ENCODE measurements at places on chromosomes 6 and 20.
A peak's percentile ranks its signal among the peaks of the same experiment; 100 is the strongest.

- no peak for DNase-seq
Measured at GRCh38 chr6:162940426-162940825, 212.7 kb downstream of the PACRG start.

- peak; percentile 58 for DNase-seq
Measured at GRCh38 chr6:31541059-31541657, 645 bp downstream of the DDX39B start.

DNA sequence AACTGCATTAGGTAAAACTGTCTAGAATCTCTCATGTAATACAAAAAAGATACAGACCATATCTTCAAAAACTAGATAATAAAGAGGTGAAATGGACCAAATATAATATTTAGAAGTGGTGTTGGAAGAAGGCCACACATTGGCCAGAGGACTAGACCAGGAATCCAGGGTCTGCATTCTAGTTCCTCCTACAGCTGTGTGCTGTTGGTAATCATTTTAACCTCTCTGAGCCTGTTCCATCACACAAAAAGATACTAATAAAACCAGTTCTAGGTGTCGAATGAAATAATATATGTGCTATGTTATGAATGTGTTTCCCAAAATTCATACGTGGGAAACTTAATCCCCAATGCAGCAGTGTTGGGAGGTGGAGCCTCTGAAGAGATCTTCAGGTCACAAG, 111.6 kb upstream of the RREB1 start:
- no peak for DNase-seq

GRCh38 chr6:147642458-147642857, 134.0 kb downstream of the SAMD5 start:
- no peak for DNase-seq

DNA sequence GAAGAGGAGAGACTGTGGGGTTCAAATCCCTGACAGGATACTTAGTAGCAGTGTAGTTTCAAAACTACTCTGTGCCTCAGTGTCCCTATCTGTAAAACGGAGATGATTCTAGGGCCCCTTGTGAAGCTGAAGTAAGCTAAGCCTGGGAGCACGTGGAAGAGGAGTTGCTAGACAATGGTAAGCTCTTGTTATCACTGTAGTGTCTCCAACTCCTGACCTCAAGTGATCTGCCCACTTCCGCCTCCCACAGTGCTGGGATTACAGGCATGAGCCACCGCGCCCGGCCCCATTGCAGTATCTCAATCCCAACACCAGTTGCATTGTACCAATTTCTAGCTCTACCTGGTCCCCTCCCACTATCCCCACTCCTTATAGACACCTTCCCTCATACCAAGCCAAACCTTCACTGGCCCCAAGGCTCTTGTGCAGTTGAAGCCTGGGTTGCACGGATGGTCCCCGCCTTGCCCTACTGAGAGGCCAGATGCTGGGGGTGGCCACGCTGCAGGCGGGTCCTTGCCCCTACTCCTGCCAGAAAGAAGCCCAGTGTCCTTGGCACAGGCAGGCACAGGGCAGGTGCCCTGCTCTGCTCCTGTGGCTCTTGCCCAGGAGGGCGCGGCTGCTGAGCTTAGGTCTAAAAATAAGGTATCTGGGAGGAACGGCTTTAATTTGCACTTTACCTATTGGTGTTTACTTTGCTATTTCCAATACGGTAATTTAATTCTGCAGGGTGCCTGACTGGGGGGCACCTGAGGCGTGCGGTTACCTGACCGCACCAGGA, 118.1 kb downstream of the VEGFA start:
- no peak for DNase-seq

- DNase-seq = no peak
Measured at GRCh38 chr6:47403801-47404200, 73.8 kb upstream of the CD2AP start.

DNA sequence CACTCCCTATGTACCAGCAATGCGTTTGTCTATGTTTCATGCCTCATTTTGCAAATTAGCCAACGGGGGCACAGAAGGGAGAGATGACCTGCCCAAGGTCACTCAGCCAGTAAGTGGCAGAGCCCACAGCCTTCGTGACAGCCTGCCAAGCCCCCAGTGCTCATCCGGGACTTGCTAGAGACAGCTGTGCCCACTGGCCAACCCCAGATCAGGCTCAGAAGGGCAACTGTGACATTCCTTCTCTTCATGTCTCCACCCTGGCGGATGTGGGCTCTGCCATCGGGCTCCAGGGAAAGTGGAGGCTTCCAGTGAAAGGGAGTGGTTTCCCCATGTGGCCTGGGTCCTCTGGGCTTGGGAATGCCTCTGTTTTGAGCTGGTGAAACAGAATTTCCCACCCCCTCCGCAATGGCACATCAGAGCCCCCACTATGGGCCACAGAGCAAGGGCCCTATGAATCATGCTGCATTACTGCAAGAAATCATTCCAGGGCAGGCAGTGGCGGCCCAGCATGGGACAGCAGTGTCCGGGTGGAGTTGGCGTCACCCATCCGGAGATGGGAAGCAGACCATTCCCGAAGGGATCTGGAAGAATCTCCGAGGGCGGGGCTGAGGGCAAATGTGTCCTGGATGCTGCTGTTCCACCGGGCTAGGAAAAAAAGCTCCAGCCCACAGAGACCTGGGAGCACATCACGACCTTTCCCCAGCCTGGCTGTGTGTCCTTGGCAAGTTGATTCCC, 9.1 kb downstream of the RSPO4 start:
- DNase-seq = no peak

GRCh38 chr20:11230999-11231398, 557.2 kb upstream of the JAG1 start:
- no peak for DNase-seq

GRCh38 chr20:31811796-31812728, 7.1 kb upstream of the MYLK2 start:
- DNase-seq = no peak

DNA sequence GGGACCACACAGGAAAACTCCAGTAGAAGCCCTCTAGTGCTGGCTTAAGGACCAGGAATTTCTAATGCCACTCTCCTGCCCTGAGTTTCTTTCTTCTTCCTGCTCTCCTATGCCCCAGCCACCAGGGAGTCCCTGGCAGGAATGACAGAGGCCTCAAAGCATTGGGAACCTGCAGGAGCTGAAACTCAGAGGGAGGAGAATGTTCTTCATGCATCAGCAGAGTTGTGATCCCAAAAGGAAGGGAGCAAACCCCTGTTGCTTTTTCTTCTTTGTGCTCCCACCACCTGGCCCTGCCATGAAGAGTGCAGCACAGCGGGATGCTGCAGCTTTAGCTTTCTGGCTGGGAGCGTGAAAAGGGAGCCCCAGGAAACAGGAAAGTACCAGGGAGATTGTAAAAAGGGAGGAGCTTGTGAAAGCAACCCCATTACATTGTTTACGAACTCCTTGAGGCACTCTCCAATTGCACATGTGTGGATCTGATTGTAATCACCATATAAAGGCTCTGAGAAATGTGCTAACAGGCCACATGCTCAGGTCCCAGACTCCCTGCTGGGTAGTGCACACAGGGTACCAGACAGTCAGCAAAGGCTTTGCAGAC, 34.7 kb upstream of the FKBP1A start:
- DNase-seq = no peak

DNA sequence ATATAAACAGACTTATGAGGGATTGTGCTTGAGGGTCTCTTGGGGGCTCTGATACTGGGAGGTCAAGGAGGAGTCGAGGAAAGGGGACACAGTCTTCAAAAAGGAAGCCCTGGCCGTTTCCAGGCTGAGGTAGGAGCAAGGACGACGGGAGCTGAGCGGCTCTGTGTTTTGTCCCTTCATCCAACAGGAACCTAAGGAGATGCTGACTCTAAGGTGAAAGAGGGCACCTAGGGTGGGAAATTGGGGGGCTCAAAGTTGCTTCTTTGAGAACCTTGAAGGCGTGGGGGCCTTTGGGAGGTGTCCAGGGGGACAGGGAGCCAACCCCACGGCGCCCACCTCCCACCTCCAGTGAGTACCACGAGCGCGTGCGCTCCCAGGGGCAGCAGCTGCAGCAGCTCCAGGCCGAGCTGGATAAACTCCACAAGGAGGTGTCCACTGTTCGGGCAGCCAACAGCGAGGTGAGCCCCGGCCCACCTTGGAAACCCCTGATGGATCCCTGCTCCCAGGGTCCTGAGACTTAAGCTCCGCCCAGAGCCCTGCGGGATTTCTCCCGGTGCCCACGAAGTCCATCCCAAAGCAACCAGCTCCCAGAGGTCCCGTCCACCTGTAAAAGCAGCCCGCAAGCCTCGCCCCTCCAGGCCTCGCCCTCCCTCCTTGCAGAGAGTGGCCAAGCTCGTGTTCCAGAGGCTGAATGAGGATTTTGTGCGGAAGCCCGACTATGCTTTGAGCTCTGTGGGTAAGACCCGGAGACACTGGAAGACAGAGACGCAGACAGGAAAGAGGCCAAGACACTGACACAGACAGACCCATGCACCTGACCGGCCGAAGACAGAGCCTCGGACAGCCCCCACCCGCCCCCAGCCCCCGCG, 2.9 kb downstream of the SPAG4 start:
- peak; percentile 22 for DNase-seq

GRCh38 chr6:63418741-63419140, 99.0 kb upstream of the LGSN start:
- DNase-seq = no peak

- peak; percentile 68 for DNase-seq
Measured at GRCh38 chr20:59933296-59933848, at the start of gene SYCP2. Gene SYCP2 (minus strand): TSS chr20:59933637. CDS start chr20:59922413, 11,224 bp downstream.

DNA sequence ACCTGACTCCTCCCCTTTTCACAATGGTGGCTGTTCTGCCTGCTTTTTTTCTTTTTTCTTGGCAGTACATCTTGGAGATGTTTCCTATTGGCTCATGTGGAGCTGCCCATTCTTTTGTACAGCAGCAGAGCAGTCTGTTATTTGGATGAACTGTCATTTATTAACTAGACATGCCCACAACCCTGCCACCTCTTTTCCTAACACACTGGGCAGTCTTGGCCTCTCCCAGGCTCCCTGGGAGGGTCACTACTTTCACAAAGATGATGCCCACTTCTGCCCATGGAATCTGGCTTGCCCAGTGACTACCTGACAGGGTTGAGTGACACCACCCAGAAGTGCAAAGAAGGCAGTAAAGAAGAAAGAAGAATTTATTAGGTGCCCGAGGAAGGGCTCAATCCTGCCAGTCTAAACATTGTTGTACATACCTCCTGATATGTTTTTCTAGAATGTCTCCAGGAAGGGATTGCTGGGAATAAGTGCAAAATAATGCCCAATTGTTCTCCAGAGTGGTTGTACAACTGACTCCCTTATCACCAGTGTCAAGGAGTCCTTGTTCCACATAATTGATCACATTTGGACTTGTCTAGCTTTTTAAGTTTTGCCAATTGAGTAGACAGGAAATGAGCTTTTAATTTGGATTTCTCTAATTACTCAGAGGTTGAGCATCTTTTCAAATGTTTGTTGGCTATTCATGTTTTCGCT, 19.7 kb upstream of the SCRT2 start:
- DNase-seq = no peak

DNA sequence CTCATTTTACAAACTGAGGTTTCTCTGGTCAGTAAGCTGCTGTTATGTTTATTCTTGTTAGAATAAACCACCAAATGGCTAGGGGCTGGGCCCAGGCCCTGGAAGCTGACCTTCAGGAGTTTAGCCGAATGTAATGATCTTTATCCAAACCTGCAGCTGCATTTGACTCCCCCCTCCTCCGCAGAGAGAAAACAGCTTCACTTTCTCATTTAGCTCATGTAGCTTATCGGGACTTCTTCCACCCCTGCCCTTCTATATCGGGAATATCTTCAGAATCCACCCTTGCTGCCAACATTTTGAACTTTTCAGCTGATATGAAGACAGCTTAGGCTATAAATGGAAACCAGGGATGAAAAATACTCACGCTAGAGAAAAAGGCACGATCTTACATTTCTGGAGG, 102.6 kb downstream of the ZMYND8 start:
- DNase-seq = no peak

- DNase-seq = no peak
Measured at GRCh38 chr6:128161263-128161662, 260.4 kb upstream of the THEMIS start.

GRCh38 chr6:30691208-30691847, 544 bp upstream of the NRM start:
- no peak for DNase-seq

DNA sequence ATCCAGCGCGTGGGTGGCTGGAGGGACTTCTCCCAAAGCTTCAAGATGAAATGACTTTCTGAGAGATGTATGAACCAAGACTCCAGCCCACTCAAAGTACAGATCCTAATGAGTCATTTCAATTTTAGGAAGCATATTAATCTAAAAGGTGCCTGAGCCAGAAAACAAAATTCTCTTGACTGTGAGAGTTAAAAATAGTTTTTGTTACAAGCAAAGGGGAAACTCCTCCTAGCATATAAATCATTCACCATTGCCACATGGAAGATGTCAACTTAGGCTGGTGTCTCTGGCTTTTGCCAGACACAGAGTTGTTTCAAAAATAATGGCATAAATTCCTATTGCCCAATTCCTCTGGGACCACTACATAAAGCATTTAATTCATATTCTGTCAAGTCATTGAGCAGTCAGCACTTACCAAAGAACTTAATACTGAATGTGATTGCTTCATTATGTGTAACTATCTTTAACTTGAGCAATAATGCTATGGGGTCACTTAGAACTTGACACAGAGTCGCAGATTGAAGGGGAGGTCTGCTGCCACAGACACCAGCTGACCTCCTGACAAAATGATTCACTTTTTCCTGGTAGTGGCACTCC, 280.6 kb downstream of the SLC35F1 start:
- peak; percentile 27 for DNase-seq

- DNase-seq = no peak
Measured at GRCh38 chr6:14474816-14475215, 357.2 kb downstream of the CD83 start.

DNA sequence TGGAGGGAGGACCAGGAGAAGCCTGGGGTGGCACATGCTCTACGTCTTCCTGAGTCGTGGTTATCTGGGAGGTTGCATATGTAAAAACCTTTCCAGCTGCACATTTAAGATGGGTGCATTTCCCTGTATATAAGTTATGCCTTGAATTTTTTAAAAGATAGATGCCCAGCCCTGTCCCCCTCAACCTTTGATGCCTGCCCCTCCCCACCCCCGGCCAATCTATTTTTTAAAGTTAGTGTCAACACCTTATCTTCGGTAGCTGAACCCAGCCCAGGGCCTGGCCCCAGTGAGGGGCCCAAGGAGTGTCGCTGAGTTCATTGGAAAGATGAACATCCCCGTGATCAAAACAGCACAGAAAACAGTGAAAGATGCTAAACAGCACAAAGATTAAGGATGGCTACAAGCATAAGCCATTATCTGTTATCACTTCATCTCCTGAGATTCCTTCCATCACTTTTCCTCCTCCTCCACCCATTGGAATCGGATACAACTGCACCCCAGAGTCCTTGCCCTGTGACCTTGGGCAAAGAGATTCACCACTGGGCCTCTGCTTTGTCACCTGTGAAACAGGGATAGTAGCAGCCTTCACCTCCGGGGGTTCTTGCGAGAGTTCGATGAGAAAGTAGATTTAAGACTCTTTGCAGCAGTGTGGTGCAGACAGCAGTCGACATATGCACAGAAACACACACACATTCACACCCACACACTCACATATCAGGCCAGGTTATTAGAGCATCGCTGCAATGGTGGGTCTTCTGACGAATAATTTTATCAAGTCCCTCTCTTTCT, 47.5 kb downstream of the SIRPA start:
- DNase-seq = no peak
